ENCODE measurements at places on chromosomes 3 and 15.

- no peak for DNase-seq
These were observed 223.8 kb upstream of the PRICKLE2 start for GRCh38 chr3:64449026-64449425.

DNA sequence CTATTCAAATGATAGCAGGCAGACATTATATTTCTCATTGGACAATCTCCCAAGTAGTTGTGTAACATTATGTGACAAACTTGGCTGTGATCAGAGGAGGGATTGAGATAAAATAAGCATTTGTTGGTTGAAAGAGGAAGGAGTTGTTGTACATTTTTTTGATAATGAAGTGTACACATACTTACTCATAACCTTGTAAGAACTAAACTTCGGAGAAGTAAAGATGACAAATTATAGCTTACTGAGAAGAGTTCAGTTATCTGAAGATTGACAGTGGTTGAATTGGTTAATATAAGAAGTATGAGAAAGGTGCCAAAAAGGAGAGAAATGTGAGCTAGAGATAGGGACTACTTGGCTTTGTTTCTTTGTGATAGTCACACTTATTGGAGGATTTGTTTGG, 32.6 kb downstream of the STT3B start:
- no peak for DNase-seq

DNA sequence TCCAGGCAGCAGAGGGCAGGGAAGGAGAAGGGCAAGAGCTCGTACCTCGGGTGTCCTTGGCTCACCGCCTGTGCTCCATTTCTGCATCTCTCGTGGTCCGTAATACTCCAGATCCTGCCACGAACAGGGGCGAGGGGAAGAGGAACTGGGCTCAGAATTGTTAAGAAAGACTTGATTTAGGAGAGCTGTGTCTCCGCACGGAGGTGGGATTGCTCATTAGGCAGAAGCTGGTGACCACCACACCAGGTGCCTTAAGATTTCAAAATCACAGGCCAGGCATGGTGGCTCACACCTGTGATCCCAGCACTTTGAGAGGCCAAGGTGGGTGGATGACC, 37.2 kb upstream of the BDH1 start:
- DNase-seq = no peak

GRCh38 chr15:89735773-89736172, 15.3 kb downstream of the MESP1 start:
- DNase-seq = no peak

DNA sequence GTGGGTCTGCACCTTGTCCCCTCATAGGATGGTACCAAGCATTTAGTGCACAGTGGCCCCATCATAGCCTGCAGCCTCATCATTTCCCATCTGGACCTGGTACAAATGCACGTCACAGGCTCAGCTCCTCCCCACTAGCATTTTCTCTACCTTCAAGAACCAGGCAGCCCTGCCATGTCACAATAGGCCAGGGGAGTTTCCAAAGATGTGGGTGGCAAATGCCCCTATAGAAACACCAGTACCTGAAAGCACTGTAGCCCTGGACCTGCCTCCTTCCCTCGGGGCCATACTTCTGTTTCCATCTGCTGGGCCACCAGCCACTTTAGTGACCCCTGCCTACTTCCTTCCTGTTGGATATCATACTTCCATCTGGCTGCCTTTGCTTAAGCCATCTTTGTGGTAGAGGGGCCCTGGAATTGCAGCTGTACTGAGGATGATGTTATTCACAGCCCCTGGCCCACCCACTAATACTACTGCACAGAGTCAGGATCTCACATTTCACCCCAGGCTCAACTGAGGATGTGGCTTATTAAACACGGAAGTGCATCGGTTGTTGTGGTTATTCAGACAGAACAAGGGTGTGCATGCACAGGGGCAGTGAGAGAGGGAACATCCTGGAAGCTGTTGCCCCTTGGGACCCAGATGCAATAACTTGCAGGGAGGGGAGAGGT, 3.8 kb downstream of the TCTA start:
- DNase-seq = peak; percentile 49

DNA sequence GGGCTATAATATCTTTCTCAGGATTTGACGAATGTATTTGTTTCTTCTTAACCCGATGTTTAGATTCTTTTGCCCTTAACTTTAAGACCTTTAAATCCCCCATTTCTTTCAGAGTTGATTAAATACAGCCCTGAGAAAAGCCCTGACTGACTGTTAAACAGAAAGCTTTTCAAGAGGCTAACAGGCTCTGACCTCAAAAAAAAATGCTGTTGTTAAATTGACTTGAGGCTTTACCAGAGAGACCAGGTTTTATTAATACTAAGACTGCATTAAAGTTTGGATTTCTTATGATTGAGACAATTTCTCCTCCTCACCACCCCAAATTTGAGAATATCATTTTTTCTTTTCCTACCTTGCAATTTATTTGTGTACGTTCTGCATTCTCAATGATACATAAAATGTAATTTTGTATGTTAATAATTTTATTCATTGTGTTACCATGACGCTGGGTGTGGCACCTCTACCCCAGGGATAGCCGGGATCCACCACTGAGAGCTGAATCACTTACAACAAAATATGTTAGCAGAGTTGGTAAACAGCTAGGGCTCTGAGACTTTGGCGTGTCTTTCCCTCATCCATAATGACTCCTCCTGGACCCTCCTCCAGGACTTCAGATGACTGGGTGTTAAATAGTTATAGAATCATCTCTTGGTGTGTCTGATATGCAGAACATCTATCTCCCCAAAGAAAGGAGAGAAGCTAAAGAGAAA, 753.5 kb downstream of the NAALADL2 start:
- DNase-seq = no peak

DNA sequence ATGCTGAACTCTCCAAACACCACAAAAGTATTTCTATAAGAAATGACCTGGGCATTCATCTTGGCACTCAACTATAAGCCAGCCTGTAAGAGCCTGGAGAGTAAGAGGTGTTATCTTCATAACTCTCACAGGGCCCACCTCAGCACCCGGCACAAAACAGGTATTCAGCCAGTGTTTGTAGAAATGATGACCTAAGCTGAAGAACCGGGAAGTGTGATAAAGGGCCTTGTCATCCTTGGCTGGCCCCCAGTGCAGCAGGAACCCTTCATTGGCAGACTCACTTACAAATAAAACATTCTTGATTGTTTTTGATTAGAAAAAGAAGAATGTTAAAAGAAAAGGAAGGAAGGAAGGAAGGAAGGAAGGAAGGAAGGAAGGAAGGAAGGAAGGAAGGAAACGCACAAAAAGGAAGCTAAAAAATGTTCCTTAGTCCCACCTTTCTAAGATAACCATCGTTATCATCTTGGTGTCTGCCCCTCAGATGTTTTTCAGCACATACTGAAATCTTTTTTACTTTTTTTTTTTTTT, 52.1 kb downstream of the DAPK2 start:
- no peak for DNase-seq

- no peak for DNase-seq
These were observed 121.7 kb downstream of the MEIS2 start for GRCh38 chr15:36978625-36979024.

All from activated T-cell treated with anti-CD3 and anti-CD28 coated beads for 24 hours (primary cell).